ENCODE measurements at places on chromosomes 16 and 17. TPM values are rescaled to one million over a fixed set of nuclear protein-coding genes. Genes with fewer than 3 reads are reported as not detected.

RAB26 gene
- total RNA-seq = 0.26 TPM

MGAT5B gene
- 0.26 TPM for total RNA-seq

GRCh38 chr16:49017501-49017900 lies 264.1 kb downstream of the CBLN1 start:
- DNase-seq = no peak

- DNase-seq = no peak
These were observed 38.3 kb downstream of the CYB561 start for GRCh38 chr17:63407741-63408330.

- DNase-seq = no peak
These were observed 1.7 kb upstream of the MAP2K3 start for GRCh38 chr17:21282850-21283249.

IGFBP4 gene
- 28.7 TPM for total RNA-seq

GRCh38 chr16:81975637-81976036 lies 35.6 kb downstream of the SDR42E1 start:
- no peak for DNase-seq

MAF gene
- total RNA-seq = 4.6 TPM

CCT6B gene
- 1.1 TPM for total RNA-seq

- DNase-seq = peak; percentile 82
These were observed 63.9 kb upstream of the RPH3AL start for GRCh38 chr17:416293-417206.

RCVRN gene
- not detected for total RNA-seq

DNA sequence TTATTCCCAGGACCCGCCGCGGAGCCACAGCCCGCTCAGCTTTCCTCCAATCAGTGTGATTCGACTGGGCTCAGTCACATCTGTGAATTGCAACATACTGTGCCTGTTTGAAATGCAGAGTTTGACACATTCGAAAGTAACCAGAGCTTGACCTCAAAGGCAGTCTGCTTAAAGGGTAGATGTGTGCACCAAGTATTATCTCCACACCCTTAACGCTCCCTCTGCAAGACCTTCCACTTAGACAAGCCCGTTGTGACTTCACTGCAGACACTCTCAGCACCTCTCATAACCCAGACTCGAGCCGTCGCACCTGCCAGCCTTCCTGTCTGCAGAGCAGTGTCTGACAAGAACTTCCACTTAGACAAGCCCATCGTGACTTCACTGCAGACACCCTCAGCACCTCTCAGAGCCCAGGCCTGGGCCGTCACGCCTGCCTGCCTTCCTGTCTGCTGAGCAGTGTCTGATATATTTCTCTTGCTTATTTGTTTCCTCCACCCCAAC lies 3.7 kb downstream of the KLHDC4 start:
- DNase-seq = peak; percentile 53

GRCh38 chr16:70706948-70707465 lies 21.2 kb upstream of the MTSS2 start:
- DNase-seq = no peak

DNA sequence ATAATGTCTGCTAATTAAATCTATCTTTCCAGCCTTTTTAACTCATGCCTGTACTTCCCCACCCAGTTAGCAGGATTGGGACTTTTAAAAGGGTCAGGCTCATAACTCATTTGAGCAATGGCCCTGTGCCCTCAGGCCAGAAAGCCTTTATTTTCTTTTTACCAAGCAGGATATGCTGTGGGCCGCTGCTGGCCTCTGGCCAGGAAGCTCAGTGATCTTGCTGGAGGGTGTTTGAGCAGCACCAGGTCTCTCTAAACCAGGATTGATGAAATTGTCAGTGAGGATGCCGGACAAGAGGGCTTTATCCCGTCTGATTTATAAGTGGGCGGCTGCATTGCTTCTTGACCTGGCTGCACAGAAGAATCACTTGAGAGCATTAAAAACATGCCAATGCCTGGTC lies 187.8 kb downstream of the RAB11FIP4 start:
- no peak for DNase-seq

DNA sequence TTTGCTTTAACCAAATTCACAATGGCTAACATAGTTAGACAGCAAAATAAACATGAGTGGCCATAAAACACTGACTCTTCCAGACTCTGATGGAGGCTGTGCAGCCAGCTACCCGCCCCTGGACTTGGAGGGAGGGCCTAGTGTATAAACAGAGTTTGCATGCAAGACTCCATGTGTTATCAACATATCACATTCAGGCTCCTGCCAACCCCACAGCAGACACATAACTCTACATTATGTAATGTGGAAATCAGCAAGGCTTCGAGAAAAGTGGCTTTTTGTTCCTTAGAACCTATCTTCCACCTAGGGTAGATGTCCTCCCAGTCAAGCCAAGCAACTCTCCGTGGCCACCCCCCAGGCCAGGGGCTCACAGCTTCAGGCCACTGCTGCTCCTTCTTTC lies 19.3 kb upstream of the SOX9 start:
- DNase-seq = no peak

GRCh38 chr16:68406458-68407152 lies 41.7 kb downstream of the SMPD3 start:
- DNase-seq = no peak

- no peak for DNase-seq
These were observed 34.0 kb upstream of the SLC6A2 start for GRCh38 chr16:55621771-55622170.

DOC2A gene
- not detected for total RNA-seq

USP22 gene
- 148 TPM for total RNA-seq

DNA sequence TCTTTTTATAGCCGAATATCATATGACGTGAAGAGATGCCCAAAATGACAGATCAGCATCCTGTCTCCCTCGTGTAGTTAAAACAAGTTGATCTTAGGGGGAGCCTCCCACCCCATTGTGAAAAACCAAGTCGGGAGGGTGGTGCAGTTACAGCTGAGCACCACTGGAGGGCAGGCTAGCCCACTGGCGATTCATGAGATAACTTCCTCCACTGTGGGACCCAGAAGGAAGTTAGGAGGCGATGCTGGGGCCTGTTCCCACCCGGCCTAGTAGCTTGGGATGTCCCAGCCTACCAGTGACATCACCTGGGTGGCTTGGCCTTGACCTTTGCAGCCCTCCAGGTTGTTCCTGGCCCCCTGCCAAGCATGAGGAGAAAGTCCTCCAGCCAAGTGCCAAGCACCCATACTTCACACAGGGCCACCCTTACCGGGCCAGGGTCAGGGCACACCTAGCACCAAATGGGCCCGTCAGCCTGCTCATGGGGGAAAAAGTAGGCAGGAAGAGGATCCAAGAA lies 8.1 kb upstream of the CPNE2 start:
- peak; percentile 87 for DNase-seq

- no peak for DNase-seq
These were observed 9.1 kb upstream of the MED9 start for GRCh38 chr17:17467720-17468119.

- DNase-seq = no peak
These were observed 4.5 kb upstream of the MMP28 start for GRCh38 chr17:35799942-35800341.

HCRT gene
- total RNA-seq = not detected

PLCG2 gene
- total RNA-seq = 11.1 TPM

- DNase-seq = no peak
These were observed 237.3 kb upstream of the WSCD1 start for GRCh38 chr17:5832886-5833285.

KRT23 gene
- total RNA-seq = not detected

DNA sequence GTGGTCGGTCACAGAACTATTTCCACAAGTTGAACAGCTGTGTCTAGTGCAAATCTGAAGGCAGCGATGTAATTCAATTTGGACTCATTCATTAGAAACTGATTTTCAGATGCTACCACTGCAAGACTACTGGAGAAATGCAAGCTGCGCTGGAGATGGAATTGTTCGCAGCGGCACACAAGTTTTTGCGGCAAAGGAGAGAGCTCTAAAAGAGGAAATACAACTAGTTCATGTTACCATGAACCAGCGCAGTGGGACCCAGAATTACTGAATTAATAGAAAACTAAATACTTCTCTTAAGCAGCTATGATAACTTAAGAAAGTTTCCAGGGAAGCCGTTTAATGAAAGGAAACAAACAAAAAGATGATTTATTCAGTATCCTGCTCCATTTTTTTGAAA lies 1.9 kb downstream of the CREBBP start:
- DNase-seq = no peak

DNA sequence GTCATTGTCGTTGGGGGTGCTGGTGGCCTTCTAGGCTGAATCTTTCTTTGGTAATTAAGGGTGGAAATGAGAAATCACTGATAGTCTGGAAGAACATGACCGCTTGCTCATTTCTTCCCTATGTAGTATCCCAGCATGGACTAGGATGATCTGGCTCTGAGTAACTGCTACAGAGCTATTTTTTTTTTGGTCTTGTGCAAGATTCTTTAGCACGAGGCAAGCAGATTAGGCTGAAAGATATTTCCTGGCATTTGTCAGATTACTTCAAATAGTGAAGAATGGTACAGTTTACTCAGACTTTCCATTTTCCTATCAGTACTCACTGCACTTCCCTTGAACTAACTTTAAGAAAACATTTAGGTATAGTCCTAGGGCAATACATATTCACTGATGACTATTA lies 89.0 kb downstream of the SYCE1L start:
- DNase-seq = no peak

GRCh38 chr17:16243801-16244567 lies 27.0 kb downstream of the PIGL start:
- no peak for DNase-seq

DNA sequence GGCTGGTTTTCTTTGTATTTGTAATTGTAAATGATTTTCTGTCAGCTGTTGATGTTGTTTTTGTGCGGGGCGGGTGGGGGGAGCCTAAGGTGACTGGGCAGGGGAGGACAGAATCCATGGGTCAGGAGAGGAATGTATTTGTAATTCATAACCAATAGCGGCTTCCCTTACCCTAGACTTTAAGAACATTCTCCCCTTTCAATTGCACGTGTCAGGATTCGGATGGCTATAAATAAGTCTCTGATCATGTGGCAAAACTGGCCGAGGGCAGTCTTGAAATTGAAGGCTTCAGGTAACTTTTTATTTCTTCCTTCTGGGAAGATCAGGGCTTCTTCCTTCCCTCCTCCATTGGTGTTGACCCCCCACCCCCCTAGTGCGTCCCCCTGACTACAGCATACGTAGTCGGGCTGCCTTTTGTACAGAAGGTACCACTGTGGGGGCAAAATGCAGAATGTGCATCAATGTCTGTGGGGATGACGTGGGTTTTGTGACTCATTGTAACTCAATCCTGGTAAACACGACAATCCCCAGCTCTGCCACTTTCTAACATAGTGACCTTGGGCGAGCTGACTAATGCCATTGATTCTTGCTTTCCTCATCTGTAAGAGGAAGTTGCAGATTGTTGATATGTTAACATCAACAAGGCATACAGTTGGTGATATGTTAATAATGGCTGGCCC lies 16.2 kb downstream of the MARCHF10 start:
- no peak for DNase-seq

DNA sequence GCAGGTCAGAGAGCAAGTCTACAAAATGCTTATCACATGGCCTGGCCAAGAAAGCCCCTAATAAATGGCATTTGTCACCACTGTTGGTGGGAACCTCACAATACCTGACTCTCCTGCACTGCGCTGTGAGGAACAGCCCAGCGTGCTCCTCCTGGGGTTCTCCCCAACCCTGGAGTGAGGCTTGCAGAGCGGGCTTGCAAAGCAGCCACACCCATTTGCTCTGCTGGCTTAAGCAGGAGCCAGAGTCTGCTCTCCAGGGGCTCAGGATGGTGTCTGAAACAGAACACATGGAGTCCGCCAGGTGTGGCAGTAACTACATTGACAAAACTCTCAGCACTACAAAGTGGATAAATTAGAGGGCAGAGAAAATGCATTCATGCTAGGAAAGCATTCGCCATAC lies 331.0 kb upstream of the CCL2 start:
- DNase-seq = no peak

- DNase-seq = no peak
These were observed 86.3 kb downstream of the DYNLRB2 start for GRCh38 chr16:80627108-80627507.

- no peak for DNase-seq
These were observed 146.6 kb downstream of the TRIM37 start for GRCh38 chr17:58960068-58960467.

DNA sequence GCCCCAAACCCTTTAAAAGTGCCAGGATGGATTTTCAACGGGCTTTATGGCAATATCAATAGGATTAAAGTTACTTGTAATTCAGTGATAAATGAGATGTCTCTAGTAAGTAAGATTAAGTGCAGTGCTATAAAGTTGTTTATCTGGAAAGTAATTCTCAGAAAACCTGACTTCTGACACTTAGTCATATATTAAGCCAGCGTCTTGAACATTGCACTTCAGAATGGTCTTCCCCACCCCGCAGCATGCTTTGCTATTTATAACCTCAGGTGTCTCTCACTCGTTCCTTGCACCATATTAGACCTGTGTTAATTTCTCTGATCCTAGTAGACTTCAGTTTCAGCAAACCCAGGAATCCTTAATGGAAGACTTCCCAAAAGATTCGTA lies 2.1 kb upstream of the MAF start:
- DNase-seq = no peak

GRCh38 chr16:68973611-68974120 lies 130.3 kb downstream of the TANGO6 start:
- DNase-seq = no peak

DERL2 gene
- total RNA-seq = 71.1 TPM

- no peak for DNase-seq
These were observed 72.9 kb upstream of the SMIM36 start for GRCh38 chr17:55584055-55584685.

- no peak for DNase-seq
These were observed 53.7 kb downstream of the GSG1L start for GRCh38 chr16:28009586-28010373.

- DNase-seq = no peak
These were observed 163.7 kb upstream of the TNRC6C start for GRCh38 chr17:77794846-77795245.

SCGB1C2 gene
- not detected for total RNA-seq

DNA sequence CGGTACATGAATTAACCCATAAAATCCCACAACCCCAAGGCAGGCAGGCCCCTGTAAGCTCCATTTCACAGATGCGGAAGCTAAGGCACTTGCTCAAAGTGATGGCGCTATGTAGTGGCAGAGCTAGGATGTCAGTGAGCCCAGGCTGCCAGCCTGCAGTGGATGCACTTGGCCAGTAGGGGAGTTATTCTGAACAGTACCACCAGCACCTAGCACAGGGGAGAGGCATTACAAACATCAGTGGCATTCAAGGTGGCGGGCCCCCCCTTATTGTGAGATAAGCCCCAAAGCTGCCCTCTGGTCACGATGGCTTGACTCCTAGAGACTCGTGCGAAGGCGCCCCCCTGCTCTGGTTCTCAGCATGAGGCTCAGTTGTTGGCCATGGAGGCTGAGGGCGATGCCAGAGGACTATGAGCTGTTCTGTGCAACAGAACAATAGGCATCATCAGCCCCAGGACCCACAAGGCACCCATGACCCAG lies 33.8 kb downstream of the GTF3C1 start:
- DNase-seq = peak; percentile 48

- no peak for DNase-seq
These were observed 43.2 kb downstream of the TSC2 start for GRCh38 chr16:2090777-2091546.

DNA sequence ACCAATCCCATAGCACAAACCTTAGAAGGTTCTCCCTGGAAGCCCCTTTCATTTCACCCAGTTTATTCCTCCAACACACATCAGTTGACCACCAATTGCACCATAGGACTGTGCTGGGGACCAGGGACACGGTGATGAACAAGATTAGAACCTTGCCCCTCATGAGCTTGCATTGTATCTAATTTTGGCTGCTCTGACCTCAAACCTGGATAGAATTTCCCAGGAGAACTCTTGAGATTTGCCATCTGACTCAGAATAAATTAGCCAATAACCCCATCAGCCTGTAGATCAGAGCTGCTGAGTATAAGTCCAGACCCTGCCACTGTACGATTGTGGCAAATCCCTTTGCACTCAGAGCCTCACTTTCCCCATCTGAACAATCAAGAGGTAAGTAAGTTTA lies 52.1 kb downstream of the CDH11 start:
- no peak for DNase-seq

Measured in activated CD8-positive, alpha-beta T cell treated with anti-CD3 and anti-CD28 coated beads, Interleukin-2, amount 10 ng/mL, durations not matched to agents 7 days and 5 days (primary cell).